ENCODE measurements at places on chromosomes 2 and 18.

DNA sequence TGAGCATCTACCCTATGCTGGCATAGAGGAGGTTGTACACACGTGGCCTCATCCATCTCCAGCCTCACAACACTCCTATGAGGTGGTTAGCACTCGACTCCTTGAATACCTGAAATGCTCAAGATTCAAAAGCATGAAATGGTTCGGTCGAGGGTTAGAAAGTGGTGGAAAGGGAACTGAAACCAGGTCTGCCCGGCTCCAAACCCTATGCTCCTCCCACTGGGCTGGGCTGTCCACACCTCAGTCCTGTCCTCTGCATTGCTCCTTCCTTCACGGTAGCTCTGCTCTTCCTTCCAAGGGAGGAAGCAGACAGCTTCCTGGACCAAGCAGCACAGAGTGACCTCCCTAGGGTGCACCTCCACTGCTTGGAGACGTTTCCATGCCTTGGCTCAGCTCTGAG is 565.2 kb upstream of the ID2 start:
- DNase-seq = no peak

GRCh38 chr2:57190007-57190406 is 856.6 kb upstream of the VRK2 start:
- no peak for DNase-seq

GRCh38 chr2:57979158-57979557 is 67.4 kb upstream of the VRK2 start:
- no peak for DNase-seq

DNA sequence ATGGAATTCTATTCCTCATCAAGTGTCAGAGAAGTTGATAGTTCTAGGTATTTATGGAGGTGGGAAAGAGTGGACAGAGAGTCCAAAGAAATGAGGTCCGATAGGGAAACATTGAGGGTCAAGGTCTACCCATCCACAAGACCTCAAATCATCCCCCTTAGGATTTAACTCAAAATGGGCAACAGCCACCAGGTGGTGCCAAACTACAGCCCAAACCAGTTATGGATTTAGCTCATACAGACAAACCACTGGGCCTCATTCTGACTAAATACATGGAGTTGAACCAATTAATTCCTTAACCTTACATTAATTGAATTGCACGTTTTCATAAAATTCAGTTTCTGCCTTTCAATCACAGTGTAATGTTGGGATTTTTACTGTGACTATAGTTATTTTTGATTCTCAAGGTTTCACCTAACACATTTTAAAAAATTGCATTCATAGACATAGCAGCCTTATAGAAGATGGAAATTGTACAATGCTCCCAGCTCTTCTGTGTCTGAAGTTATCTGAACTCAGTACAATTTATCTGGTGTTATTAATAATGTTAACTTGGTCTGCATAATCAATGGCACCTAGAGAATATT is 98.2 kb upstream of the HNMT start:
- DNase-seq = peak; percentile 72

DNA sequence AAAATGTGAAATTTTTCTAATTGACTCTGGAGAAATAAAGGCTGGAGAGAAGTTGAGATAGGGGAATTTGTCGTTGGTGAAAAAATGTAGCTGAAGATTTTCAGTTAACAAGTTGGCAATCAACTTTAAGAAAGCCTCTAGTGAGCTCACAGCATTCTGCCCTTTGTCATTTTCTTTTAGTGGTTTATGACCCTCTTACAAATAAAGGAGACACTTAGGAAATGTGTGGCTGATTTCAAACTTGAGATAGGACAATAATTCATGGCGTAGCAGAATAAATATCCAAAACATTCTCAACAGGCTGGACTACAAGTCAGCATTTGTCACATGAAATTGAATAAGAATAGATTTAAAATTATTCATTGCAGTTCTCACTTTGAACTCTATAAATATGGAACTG is 412.5 kb upstream of the SPHKAP start:
- DNase-seq = no peak

- no peak for DNase-seq
Observed at GRCh38 chr2:164773635-164774034, 68.0 kb downstream of the COBLL1 start.

Measured in epithelial cell of esophagus (primary cell).